ENCODE measurements at places on chromosomes 11 and 22.

GRCh38 chr11:115266066-115266639 lies 238.1 kb downstream of the CADM1 start:
- DNase-seq = no peak

- DNase-seq = no peak
Measured at GRCh38 chr11:87901341-87901740, 273.9 kb downstream of the RAB38 start.

DNA sequence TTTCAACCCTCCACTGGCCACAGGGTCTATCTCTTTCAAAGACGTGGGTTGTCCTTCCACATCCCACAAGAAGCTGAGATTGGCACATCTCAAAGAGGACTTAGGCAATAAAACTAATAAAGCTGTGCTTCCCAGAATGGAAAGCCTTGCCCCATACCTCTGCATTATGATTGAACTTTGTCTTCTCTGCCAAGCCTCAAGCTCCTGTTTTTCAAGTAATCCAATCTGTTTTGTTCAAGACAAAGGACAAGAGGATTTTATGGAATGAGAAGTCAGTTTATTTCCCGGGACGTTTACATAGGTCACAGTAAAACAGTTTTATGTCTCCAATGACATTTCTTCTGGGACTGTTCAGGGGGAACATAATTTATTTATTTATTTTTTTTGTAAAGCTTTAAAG lies 108.4 kb downstream of the GALNT18 start:
- DNase-seq = no peak

- DNase-seq = no peak
Measured at GRCh38 chr22:49415151-49415951, 412.3 kb downstream of the BRD1 start.

DNA sequence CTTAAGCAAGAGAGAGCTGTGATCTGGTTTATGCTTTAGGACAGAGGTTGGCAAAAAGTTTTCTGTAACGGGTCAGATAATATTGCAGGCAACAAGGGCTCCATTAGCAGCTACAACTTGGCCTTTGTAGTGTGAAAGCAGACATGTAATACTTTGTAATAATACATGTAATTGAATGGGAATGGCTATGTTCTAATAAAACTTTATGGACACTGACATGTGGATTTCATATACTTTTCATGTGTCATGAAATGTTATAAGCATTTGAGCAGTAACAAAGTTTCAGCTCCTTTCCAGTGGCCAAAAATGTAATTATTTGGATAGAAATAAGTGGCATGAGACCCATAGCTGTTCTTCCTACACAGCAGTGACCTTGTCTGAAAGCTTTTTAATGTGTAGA lies 3.1 kb downstream of the DYNC2H1 start:
- no peak for DNase-seq

- no peak for DNase-seq
Measured at GRCh38 chr11:74232311-74232950, 61.3 kb downstream of the PPME1 start.

DNA sequence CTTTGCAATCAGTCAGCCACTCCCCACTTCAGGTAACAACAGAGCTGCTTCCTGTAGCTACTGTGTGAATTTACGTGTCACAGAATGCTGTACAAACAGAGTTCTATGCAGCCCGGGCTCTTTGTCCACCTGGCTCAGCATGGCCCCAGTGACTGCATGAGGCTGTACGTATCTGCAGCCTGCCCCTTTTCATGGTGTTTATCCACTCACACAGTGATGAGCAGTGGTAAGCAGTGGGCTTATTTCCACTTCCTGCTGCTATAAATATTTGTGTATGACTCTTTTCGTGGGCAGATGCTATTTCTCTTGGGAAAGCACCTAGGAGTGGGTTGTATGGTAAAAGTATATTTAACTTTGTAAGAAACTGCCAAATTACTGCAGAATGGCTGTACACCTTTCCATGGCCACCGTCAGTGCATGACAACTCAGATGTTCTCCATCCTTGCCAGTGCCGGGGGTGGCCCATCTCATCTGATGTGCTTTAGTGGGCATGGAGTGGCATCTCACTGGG lies 43.3 kb downstream of the MYEOV start:
- DNase-seq = peak; percentile 73

GRCh38 chr22:46072981-46073682 lies 77.2 kb upstream of the PPARA start:
- no peak for DNase-seq

DNA sequence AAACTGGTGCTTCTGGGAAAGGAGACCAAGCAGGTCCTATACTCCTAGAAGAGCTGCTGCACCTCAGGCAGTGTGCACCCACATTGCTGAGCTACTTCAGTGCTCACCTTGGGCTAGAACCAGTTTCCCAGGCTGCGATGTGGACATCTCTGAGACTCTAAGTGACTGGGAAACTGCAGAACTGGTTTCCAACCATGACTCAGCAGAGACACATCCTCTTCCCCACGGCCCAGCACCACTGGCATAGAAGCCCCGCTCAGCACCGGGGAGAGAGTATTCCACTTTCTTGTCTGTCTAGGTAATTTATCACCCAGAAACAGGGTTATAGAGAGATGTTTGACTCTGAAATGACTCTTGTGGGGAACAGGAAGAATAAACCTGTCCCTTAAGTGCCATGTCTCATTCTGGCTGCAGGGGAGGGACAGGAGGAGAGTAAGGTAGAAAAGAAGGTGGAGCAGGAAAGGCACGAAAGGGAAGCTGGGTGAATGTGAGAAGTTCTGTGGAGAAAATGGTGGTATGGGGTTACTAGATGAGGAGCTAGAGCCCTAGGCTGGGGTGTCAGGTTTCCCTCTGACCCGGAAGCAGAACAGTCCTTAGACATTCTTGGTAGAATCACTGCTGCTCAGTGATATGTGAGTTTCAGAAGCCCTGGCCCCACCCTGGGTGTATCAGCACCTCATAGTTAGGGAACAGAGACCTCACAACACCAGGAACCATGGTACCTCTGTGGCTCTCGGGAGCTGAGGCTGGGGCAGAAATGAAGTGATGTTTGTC lies 340.4 kb upstream of the NCAM1 start:
- no peak for DNase-seq

- DNase-seq = peak; percentile 9
Measured at GRCh38 chr11:120210626-120211521, at the start of gene OAF. OAF (plus strand) TSS chr11:120211032; CDS start chr11:120211280, 248 bp downstream.

DNA sequence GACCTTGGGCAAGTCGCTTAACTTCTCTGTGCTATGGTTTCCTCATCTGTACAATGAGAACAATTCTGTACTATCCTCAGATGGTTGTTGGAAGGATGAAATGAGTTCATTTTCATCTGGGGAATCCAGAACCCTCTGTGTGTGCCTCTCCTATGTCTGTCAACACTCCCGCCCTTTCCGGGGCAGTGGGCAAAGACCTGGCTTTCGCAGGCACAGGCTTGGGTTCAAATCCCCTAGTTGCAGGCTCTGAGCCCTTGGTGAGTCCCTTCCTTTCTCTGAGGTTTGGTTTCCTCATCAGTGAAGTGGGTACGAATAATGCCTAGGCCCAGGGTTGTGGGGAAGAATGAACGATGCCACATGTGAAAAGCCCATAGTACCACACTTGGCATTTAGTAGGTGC lies 6.0 kb downstream of the PNPLA5 start:
- no peak for DNase-seq

DNA sequence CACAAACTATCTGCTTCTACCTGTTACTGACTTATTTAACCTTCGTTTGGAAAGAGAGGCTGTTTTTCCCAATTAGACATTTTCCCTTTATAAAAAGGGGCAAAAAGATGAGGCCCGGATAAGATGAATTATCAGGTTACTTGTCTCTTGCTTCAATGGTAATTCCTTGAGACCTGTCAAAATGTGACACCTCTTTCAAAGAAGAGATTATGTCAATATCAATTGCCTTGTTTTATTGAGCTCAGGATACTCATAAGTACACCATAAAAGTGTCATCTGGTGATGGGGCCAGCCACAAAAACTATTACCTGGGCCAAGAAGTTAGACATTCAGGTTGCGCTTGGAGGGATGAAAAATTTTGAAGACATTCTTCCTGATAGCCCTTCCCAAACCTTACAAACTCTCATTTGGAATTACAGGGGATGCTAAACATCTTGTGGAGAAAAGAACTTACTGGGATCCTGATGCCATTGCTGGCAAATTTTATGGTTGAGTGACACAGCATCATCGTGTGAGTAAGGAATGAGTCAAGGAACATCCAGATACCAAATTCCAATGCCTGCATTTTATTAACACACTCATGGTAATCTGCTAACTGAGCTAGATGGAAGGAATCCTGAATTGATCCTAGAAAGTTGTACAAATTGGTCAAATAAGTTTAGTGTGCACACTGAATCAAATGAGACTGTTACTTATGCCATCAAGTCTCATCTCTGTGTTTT lies 1071.2 kb downstream of the LRRC4C start:
- no peak for DNase-seq

GRCh38 chr22:37943136-37943824 lies 10.1 kb downstream of the C22orf23 start:
- DNase-seq = no peak

DNA sequence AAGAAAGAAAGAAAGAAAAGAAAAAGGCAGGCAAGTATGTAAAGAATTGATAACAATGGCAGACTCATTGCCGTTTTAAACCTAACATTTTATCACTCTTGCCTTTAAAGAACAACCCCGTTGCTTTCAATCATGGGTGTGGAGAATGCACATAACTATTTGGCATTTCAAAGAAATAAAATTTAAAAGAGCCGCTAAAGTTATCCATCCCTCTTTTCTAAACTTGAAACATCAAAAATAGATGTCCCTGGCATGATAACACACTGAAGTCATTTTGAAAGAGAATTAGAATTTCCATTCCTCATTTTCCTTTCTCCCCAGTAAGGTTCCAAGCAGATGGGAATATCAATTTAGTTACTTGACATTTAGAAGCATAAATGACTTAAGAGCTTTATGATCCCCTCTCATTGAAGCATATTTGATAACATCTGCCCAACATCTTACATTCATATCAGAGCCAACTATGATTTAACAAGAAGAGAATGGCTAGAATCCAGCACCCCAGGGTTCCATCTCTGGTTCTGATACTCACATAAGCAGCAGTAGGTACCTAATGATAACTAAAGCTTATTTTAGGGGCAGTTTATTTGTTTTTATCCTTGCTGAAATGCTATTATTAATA lies 529.6 kb upstream of the LRRC4C start:
- no peak for DNase-seq

DNA sequence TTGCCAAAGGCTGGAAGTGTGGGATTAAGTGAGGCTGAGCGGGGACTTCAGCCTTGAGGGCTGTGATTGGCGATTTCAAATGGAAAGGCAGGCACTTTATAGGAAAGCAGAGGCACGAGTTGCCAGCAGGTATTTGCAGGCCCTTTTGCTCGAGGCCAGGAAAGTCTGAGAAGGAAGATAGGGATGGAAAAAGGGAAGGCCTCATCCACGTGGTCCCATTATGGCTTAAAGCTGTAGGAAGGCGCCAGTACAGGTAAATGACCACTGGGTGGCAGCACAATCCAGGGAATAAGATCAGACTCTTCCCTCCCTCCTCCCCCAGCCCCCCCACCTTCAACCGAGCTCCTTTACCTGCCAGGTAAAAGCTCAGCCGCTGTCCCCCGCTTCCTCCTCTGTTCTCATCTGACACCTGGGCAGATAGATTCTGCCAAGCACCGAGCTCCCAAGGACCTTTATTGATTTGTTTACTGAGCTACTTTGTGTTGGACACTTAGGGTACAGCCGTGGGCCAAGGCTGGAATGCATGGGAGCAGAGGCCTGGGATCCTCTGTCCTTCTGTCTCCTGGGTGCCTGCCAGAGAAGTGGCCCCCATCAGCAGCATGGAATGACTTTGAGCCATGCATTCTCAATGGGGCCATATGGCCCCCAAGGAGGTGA lies 7.5 kb downstream of the P2RX3 start:
- no peak for DNase-seq

DNA sequence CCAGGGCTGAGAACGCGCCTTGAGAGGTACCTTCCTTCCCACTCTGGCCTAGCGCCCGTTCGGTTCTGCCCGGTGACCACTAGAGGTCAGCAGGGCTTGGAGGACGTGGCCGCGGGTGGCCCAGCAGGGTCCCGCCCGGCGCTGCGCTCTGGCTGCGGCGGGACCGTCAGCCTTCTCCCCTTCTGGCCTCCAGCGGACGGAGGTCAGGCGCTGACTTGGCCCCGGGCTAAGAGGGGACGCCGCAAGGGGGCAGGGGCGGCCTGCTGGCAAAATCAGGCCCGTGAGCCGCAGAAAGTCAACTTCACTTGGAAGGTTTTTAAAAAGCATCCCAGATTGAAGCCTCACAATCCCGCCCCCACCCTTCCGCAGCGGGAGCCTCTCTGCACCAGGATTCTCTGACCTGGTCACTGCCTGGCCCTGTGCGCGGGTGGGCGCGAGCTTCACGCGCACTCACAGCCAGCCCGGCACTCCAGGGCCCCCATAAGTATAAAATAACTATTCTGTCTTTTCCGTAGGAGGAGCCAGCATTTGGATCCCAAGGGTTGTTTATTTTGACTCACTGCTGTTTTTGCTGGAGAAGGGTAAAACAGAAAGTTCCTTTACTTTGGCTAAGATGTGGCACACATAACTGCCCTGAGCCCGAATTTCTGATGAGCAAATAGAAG lies 23.2 kb upstream of the ZBTB16 start:
- DNase-seq = peak; percentile 31

DNA sequence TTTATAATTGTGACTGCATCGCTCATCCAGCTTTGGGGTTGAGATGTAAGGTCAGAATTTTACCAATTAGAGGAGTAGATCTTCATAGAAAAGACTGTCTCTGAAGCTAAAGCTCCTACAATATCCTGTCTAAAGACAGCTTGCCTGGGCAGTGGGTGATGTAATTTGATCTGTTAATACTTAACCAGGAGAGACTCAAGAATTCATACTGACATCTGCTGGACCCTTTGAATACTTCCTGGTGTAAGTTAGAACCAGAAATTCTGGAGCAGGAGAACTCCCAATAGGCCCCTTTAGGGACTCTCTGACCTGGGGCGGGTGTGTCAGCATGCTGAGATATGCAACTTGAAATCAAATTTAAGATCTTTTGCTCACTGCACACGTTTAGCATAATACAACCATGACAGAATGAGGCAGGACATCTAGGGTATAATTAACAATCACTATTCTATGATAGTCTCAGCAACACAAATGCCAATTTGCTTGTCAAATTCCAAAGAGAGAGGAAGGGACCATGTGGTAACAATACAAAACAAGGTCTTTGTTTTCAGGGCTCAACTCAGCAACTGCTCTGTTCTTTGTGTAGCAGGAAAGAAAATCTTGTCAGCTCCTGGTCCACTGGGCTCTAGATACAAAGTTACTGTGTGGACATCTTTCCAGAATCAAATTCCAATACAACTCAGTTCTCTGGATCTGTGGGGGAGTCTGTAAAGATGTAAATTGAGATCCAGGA lies 143.9 kb downstream of the INSC start:
- peak; percentile 45 for DNase-seq

- no peak for DNase-seq
Measured at GRCh38 chr11:102177126-102177525, 66.9 kb downstream of the YAP1 start.

GRCh38 chr11:92888696-92889095 lies 80.8 kb upstream of the MTNR1B start:
- DNase-seq = no peak

Data from NCI-H748 treated with DMSO at 0.1 percent for 48 hours (cell line).